ENCODE measurements at places on chromosomes 2 and 18. TPM values are rescaled to one million over a fixed set of nuclear protein-coding genes. Genes with fewer than 3 reads are reported as not detected.
A peak's percentile ranks its signal among the peaks of the same experiment; 100 is the strongest.

COL4A3 gene
- not detected for total RNA-seq

GRCh38 chr2:135984199-135985017 is 1.0 kb downstream of the DARS1 start:
- peak overlapping the region; percentile 96 for H3K27ac ChIP-seq
- peak overlapping the region; percentile 92 for H3K4me3 ChIP-seq
- no peaks in the 10 kb centered on the region for H3K27me3 ChIP-seq
- no peak for DNase-seq
- peaks cover 54% of the 10 kb centered on the region for H3K36me3 ChIP-seq

DNA sequence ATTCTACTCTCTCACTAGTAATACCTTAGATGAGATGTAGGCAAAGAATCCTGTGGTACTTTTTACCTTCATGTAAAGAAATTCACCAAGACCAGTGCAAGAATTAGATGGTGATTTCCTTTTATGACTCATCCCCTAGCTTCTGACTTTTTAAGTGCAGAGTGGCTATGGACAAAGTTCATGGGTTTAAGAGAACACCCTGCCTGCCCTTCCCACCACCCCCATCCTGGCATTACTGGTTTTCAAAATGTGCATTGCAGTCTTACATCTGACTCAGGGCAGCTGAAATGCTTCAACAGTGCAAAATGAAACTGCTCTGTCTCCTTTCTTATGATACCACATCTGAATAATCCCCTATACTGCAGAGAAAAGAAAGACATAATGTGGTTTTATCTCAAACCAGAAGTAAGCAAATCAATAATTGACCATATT is 22.6 kb downstream of the MAIP1 start:
- no peak overlapping the region for H3K4me3 ChIP-seq
- no peaks in the 10 kb centered on the region for H3K27me3 ChIP-seq
- peak overlapping the region; percentile 26 for H3K27ac ChIP-seq
- peaks cover 22% of the 10 kb centered on the region for H3K4me1 ChIP-seq

DNA sequence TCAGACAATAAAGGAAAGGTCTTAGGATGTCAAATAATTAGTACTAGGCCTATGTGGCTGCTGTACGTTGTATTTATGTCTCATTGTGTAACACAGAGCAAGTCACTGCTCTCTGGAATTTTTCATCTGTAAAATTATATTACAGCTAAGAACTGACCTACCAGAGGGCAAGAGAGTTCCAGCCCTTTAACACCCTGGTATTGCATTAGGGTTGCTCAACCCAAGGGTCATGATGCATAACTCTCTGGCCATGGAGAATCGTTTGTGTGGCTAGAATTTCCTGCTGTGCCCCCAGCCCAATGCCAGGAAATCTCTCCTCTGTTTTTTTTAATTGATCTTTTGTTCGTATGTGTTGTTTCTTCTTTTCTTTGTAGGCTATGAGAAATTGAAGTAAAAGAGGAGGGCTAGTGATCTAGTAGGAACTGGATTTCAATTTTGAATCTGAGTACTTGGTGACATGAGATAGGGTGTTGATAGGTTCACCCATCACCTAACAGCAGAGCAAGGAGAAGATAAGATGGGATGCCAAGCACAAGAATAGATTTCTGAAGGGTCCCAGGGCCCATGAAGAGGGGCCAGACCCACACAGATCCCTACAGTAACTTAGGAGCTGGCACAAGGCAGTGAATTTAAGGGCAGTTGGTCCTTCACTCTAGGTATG is 571.2 kb upstream of the TNP1 start:
- peaks cover 14% of the 10 kb centered on the region for H3K4me1 ChIP-seq
- no peak overlapping the region for H3K27ac ChIP-seq
- no peak for DNase-seq
- H3K27me3 ChIP-seq: no peaks in the 10 kb centered on the region

DSC1 gene
- total RNA-seq: 0.27 TPM

AAK1 gene
- total RNA-seq: 119 TPM

CDH19 gene
- total RNA-seq: not detected

DNA sequence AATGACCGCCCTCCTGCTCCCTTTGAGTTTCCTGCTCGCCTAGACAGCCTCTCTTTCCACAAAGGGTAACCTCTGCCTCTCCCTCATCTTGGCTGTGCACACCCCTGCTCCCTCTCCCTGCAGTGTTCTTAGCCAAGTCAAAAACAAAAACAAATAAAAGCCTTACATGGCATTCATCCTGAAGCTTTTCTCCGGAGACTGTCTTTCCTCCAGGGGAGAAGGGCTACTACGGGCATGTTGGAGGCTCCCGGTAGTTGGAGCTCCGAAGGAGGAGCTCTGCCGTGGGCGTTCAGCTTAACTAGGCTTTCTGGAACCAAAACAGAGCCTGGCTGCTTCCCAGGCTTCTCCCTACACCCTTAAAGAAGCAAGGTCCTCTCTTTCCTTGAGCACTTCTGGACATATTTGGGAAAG is 104.2 kb downstream of the TPGS2 start:
- no peaks in the 10 kb centered on the region for H3K36me3 ChIP-seq
- no peaks in the 10 kb centered on the region for H3K27me3 ChIP-seq
- H3K4me1 ChIP-seq: no peaks in the 10 kb centered on the region
- H3K27ac ChIP-seq: no peak overlapping the region
- DNase-seq: no peak

GRCh38 chr2:31415421-31415820 is 879 bp upstream of the XDH start:
- no peak overlapping the region for H3K27ac ChIP-seq
- H3K4me1 ChIP-seq: peaks cover 9% of the 10 kb centered on the region
- peaks cover 3% of the 10 kb centered on the region for H3K36me3 ChIP-seq

DNA sequence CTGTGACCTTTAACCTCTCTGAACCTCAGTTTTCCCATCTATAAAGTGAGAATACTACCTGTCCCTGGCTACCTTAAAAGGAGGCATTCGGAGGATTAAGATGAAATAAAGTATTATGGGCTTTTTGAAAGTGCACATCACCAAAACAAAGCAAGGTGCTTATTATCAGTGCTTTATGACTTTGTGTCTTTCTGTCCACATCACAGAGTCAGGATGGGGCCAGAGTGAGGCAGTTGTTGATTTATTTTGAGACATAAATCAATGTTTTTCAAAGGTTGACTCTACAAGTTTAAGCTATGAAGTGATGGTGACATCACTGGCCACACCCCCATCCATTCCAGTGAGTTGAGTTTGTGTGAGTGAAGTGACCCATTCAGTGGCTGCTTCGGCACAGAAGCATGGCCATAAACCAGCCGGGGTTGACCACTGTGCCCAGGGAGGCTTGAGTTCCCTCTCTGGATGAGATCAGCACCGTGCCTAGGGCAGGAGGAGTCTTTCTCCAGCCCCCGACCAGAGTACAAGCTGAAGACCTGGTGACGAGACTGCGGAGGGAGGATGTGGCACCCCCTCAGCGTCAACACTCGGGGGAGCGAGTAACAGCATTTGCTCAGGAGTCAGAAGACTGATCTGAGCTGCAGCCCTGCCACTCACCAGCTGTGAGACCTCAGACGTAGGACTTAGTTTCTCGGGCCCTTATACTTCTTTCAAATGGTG is 89.0 kb upstream of the PPP1CB start:
- H3K4me3 ChIP-seq: no peak overlapping the region
- peaks cover 3% of the 10 kb centered on the region for H3K27me3 ChIP-seq
- no peak overlapping the region for H3K27ac ChIP-seq

- DNase-seq: no peak
- H3K27me3 ChIP-seq: no peaks in the 10 kb centered on the region
- peaks cover 90% of the 10 kb centered on the region for H3K4me1 ChIP-seq
- peak overlapping the region; percentile 99 for H3K27ac ChIP-seq
- peak overlapping the region; percentile 77 for H3K4me3 ChIP-seq
Measured at GRCh38 chr2:68764041-68764805, 29.6 kb downstream of the ARHGAP25 start.

DNA sequence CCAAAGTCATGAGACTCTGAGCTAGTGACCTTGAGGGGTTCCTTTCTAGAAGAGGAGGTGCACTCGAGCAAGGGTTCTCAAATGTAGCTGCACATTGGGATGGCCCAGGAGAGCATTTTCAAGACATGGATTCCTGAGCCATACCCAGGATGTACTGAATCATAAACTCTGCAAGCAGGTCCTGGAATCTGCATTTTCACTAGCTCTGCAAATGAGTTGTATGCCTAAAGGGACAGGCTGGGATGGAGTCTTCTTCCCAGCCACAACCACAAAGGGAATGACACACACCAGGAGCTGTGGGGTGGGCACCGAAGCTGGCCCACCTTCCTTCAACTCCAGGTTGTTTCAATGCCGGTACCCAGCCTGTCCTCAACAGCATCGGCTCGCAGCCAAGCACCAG is 90.6 kb downstream of the GALNT14 start:
- H3K4me3 ChIP-seq: no peak overlapping the region
- no peak overlapping the region for H3K27ac ChIP-seq
- H3K36me3 ChIP-seq: no peaks in the 10 kb centered on the region
- no peaks in the 10 kb centered on the region for H3K4me1 ChIP-seq

NPC1 gene
- 33.8 TPM for total RNA-seq

DNA sequence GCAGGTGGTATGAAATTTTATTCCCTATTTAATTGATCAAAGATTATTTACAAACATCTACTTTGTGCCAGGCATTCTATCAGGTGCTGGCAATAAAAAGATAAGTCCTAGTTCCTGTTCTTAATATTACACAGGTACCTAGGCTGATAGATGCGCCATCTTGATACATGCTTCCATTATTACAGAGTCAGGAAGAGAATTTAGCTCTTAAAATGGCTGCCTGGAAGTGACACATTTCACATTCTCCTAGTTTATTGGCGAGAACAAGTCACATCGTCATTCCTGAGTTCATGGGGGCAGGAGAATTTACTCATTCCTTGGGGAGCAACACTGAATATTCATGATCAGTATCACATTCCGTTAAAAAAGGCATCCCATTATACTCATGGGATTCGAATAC is 1.1 kb upstream of the DARS1 start:
- DNase-seq: no peak
- no peaks in the 10 kb centered on the region for H3K27me3 ChIP-seq
- H3K27ac ChIP-seq: peak overlapping the region; percentile 96
- H3K36me3 ChIP-seq: peaks cover 39% of the 10 kb centered on the region

CCL20 gene
- not detected for total RNA-seq

DNA sequence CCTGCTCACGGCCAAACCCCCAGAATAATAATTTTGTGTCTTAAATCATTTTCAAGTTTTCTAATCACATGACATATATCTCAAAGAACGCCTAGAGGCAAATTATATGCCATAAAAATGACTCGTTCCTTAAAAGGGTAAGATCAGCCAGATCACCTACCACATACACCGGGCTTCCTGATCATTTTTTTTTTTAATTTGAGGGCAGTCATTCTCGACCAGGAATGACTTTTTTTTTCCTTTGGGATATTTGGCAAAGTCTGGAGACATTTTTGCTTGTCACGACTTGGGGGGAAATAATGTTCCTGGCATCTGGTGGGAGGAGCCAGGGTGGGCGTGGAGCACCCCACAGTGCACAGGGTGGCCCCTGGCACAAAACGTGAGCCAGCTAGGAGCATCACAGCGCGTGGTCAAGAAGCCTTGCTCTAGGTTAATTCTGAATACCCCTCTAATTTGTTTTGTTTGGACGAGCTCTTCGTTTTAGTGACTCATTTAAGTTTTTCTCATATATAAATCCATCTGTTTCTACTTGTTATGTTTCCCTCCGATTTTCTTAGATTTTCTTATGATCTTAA is 94.9 kb downstream of the TWIST2 start:
- no peaks in the 10 kb centered on the region for H3K36me3 ChIP-seq
- no peak overlapping the region for H3K27ac ChIP-seq
- H3K27me3 ChIP-seq: no peaks in the 10 kb centered on the region

- H3K4me3 ChIP-seq: no peak overlapping the region
- H3K4me1 ChIP-seq: no peaks in the 10 kb centered on the region
- no peaks in the 10 kb centered on the region for H3K27me3 ChIP-seq
Measured at GRCh38 chr2:129763190-129763846, 216.1 kb upstream of the RAB6C start.

ALLC gene
- not detected for total RNA-seq

- DNase-seq: no peak
- no peak overlapping the region for H3K4me3 ChIP-seq
- no peak overlapping the region for H3K27ac ChIP-seq
- no peaks in the 10 kb centered on the region for H3K36me3 ChIP-seq
Measured at GRCh38 chr2:169507698-169508097, 1.8 kb upstream of the KLHL41 start.

- peaks cover 2% of the 10 kb centered on the region for H3K27me3 ChIP-seq
- H3K4me1 ChIP-seq: peaks cover 1% of the 10 kb centered on the region
- H3K36me3 ChIP-seq: no peaks in the 10 kb centered on the region
- H3K27ac ChIP-seq: no peak overlapping the region
- DNase-seq: no peak
Measured at GRCh38 chr2:161913865-161914264, 160.2 kb downstream of the DPP4 start.
